ENCODE measurements at places on chromosomes 16 and 17. TPM values are rescaled to one million over a fixed set of nuclear protein-coding genes. Genes with fewer than 3 reads are reported as not detected.

DNA sequence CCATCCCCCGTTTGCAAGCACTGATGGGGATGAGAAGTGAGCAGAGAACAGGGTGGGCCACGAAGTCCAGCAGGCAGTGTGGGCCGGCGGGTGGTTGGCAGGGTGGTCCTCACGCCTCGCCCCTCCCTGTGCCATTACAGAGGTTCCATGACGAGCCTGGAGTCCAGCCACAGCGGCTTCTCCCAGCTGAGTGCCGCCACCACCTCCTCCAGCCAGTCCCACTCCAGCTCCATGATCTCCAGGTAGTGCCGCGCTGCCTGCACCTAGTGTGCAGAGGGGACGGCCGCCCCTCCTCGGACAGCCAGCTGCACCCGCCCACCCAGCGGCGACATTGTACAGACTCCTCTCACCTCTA is 73.0 kb downstream of the SEC14L1 start:
- H3K4me1 ChIP-seq, result peaks cover 6% of the 10 kb centered on the region
- H3K4me3 ChIP-seq, result no peak overlapping the region
- H3K27me3 ChIP-seq, result no peaks in the 10 kb centered on the region
- H3K27ac ChIP-seq, result no peak overlapping the region
- no peak for DNase-seq

- no peak overlapping the region for H3K27ac ChIP-seq
- no peaks in the 10 kb centered on the region for H3K27me3 ChIP-seq
- no peak overlapping the region for H3K4me3 ChIP-seq
- no peaks in the 10 kb centered on the region for H3K4me1 ChIP-seq
- no peaks in the 10 kb centered on the region for H3K36me3 ChIP-seq
- DNase-seq, result peak; percentile 50
Measured at GRCh38 chr16:5490499-5490898, 392.9 kb upstream of the EEF2KMT start.

DNA sequence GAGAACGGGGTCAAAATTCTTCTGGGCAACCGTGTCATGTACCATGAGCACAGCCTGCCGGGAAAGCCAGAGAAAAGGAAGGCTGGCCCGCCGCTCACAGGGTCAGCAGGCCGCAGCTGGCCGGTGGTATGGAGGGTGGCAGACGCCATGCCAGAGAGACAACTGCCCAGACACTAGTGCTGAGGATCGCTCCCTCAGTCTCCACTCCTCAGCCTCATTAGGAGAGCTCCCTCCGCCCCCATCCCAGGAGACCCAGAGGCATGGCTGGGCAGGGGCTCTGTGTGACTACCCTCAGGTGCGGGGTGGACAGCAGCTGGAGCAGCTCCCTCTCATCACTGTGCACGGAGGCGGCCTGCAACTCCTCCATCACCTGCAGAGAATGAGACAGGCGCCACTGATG is 3.2 kb downstream of the MPP3 start:
- H3K4me3 ChIP-seq, result no peak overlapping the region
- no peak overlapping the region for H3K27ac ChIP-seq
- peaks cover 2% of the 10 kb centered on the region for H3K36me3 ChIP-seq
- DNase-seq, result no peak
- peaks cover 34% of the 10 kb centered on the region for H3K27me3 ChIP-seq

GRCh38 chr16:8505327-8505991 is 84.9 kb downstream of the TMEM114 start:
- no peaks in the 10 kb centered on the region for H3K36me3 ChIP-seq
- peaks cover 2% of the 10 kb centered on the region for H3K27me3 ChIP-seq
- no peaks in the 10 kb centered on the region for H3K4me1 ChIP-seq
- no peak for DNase-seq
- H3K4me3 ChIP-seq, result no peak overlapping the region

DNA sequence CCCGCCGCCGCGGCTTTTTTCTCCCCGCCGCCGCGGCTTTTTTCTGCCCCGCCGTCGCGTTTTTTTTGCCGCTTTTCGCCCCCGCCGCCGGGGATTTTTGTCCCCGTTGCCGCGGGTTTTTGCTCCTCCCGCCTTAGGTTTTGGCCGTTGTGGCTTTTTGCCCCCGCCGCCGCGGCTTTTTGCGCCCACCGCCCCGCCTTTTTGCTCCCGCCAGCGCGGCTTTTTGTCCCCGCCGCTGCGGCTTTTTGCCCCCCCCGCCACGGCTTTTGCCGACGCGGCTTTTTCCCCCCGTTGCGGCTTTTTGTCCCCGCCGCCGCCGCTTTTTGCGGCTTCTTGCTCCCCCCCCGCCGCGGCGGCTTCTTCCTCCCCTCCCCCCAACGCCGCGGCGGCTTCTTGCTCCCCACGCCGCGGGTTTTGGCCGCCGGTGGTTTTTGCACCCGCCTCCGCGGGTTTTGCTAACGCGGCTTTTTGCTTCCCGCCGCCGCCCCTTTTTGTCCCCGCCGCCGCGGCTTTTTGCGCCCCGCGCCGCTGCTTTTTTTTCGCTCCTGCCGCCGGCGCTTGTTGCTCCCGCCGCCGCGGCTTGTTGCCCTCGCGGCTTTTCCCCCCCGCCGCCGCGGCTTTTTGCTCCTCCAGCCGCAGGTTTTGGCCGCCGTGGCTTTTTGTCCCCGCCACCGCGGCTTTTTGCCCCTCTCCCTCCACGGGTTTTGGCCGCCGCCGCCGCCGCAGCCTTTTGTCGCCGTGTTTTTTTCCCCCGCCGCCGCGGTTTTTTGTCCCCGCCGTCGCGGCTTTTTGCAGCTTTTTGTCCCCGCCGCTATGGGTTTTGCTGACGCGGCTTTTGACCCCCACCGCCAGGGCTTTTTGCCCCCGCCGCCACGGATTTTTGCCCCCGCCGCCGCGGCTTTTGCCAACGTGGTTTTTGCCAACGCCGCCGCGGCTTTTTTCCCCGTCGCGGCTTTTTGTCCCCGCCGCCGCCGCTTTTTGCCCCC is 150.3 kb downstream of the KCNJ18 start:
- no peak for DNase-seq
- no peak overlapping the region for H3K27ac ChIP-seq
- no peaks in the 10 kb centered on the region for H3K27me3 ChIP-seq
- no peaks in the 10 kb centered on the region for H3K36me3 ChIP-seq

DNA sequence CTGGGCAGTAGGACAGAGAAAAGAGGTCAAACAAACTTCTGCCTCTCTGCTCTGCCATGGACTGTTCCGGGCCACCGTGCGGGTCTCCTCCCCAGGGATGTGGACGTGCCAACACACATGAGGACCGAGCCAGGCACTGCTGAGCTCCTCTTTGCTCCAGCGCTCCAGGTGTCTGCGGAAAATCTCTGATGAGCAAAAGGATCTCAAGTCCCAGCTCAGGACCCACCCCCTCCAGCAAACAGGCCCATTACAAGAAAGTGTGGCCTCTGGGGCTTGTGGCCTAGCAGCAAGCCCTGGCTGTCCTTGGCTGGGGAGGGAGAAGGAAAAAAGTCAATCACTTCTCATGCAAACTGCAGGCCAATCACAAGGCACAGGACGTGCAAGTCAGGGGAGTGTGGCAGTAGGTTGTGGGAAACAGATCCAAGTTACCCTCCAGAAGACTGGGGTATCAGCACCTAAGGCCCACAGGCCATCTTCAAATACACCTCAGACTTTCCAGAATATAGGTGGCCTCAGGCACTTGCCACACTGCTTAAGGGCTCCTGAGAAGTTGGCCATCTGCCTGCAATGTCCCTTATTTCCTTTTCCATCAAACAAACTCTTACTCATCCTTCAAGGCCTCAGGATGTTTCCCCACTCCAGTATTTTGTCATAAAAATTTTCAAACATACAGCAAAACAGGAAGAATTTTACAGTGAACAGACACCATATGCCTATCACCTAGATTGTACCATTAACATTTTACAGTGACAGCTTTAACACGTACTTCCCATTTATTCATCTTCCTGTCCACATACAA is 36.0 kb upstream of the SREBF1 start:
- no peaks in the 10 kb centered on the region for H3K4me1 ChIP-seq
- H3K27ac ChIP-seq, result no peak overlapping the region
- H3K4me3 ChIP-seq, result no peak overlapping the region
- no peaks in the 10 kb centered on the region for H3K27me3 ChIP-seq
- DNase-seq, result no peak

- H3K36me3 ChIP-seq, result peaks cover 8% of the 10 kb centered on the region
- DNase-seq, result no peak
- peak overlapping the region; percentile 92 for H3K27ac ChIP-seq
Measured at GRCh38 chr16:5072334-5073278, 963 bp downstream of the ALG1 start.

- H3K27me3 ChIP-seq, result no peaks in the 10 kb centered on the region
- H3K4me3 ChIP-seq, result no peak overlapping the region
- no peaks in the 10 kb centered on the region for H3K36me3 ChIP-seq
- H3K4me1 ChIP-seq, result no peaks in the 10 kb centered on the region
Measured at GRCh38 chr16:20042848-20043247, 30.8 kb downstream of the GPR139 start.

KRT20 gene
- not detected for total RNA-seq

TMEM204 gene
- total RNA-seq, result 68.3 TPM

CD300LF gene
- not detected for total RNA-seq

Measured in activated naive CD8-positive, alpha-beta T cell treated with anti-CD3 and anti-CD28 coated beads, Interleukin-2, amount 10 ng/mL, durations not matched to agents 7 days and 5 days (primary cell).